Hematopoietic multipotent progenitor cell treated with erythropoietin and hydrocortisone succinate and interleukin-3 and kit ligand, for 4 days (in vitro differentiated cells): ENCODE measurements at places on chromosomes 1 and 21.
A peak's percentile ranks its signal among the peaks of the same experiment; 100 is the strongest.

GRCh38 chr1:171680339-171680738, 27.9 kb upstream of the MYOC start:
- DNase-seq, result no peak

DNA sequence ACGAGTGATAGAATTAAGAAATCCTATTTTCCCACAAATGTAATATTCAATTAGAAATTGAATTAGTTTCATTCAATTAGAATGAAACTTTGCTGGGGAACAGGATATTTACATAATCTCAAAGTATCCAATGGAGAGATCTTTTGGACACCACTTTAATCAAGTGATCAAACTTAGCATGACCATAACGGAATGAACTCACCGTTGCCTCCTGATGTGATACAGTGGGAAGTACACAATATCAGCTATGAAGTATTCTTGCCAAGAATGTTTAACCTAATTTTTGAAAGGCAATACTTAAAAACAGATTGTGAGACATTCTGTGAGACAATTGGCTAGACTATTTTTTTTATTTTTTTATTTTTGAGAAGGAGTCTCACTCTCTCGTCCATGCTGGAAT, 16.6 kb downstream of the CDKN2C start:
- no peak for DNase-seq

GRCh38 chr1:168893359-168893801, 164.4 kb upstream of the DPT start:
- no peak for DNase-seq

DNA sequence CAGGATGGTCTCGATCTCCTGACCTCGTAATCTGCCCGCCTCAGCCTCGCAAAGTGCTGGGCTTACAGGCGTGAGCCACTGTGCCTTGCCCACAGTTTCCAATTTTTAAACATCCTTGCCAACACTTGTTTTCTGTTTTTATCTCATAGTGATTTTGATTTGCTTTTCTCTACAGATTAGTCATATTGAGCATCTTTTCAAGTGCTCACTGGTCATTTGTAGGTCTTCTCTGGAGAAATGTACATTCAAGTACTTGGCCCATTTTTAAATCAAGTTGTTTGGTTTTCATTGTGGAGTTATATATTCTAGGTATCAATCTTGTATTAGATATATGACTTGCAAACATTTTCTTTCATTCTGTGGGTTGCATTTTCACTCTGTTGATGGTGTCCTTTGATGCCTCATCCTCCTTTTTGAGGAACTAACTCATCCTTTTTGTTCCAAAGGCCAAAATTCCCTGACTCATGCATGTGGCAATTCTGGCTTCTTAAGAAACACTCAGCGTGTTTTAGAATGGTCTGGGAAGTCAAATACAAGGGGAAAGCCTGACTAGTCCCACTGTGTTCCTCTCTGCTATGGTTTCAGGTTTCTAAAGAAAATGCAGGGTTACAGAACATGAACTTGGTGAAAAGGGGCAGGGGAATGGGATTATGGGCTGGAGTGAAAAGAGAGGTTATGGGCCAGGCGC, 37.3 kb downstream of the PTAFR start:
- peak; percentile 49 for DNase-seq

DNA sequence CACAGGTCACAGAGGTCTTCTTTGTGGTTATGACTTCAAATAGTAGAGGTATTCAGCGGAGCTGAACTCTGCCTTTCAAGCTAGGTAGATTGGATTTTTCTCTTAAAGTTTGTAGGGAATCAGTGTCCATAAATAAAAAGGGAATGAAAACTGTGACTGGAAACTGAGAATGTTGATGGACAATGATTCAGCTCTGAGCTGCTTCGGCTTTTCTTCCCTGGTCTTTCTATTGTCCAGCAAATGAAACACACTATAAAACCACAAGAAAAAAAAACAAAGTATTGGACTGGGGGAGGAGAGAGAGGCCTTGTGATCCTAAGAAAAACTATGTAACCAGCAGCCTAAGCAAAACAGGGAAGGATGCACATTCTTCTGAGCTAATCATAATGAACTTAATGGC, 11.1 kb downstream of the TNNI3K start:
- DNase-seq, result no peak

- no peak for DNase-seq
Observed at GRCh38 chr1:46606255-46606965, 2.3 kb upstream of the MKNK1 start.

DNA sequence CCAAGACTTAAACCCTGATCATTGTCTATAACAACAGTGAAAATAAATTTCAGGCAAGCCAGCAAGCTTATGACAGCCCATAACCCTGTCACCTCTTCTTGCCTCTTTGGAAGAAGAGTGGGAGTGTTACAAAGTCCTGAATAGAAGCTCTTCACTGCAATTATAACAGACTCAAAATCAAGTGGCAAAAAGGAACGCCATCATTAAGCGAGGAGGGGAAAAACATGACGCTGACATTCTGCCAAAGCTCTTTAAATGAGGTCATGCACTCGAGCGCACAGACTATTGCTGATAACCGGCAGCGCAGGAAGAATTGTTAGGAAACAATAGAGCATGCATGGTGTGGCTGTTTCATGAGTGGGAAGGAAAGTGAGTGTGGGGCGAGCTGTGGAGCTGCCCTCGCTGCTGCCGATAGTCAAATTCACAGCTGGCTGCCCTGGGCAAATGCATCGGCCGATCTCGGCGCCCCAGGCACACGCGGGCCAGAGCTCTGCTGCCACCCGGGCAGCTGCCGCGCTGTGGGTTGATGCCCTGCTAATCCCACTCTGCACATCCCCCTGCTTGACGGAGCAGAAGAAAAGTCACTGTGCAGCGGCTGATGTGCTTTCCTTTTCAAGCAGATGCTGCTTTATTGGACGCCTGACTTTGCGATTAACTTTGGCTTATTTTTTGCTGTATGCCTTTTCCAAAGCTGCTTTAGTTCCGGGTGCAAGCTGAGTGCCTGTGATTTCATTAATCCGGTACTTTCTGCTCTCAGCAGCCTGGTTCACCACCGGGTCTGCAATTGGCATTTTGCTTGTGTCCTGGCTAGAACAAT, 102.4 kb upstream of the ST6GALNAC5 start:
- peak; percentile 7 for DNase-seq

GRCh38 chr1:231601824-231602672, 24.5 kb upstream of the DISC1 start:
- no peak for DNase-seq
